EL (cell line): ENCODE measurements at places on chromosomes 7 and 10.

- no peak for DNase-seq
These were observed 466.6 kb downstream of the GALNT17 start for GRCh38 chr7:71598553-71598952.

DNA sequence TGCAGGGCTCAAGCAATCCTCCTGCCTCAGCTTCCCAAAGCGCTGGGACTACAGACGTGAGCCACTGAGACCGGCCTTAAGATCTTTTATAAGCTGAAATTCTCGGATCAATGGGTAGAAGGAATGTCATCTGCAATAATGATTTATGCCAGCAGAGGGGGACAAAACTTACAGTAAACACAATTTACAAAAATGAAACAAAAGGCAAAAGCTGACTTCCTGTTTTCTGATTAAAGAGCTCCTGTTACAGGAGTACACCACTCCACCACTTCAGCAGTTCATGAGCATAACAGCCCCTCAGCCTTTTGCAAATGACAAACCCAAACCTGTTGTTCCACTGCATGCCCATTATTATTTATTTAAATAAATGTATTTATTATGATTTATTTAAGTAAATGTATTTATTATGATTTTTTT is 88.5 kb upstream of the ATP6V0A4 start:
- DNase-seq: peak; percentile 73

GRCh38 chr7:150373049-150373801 is 4.6 kb downstream of the REPIN1 start:
- no peak for DNase-seq

- DNase-seq: no peak
These were observed 336.2 kb downstream of the DPP6 start for GRCh38 chr7:154388412-154388811.

DNA sequence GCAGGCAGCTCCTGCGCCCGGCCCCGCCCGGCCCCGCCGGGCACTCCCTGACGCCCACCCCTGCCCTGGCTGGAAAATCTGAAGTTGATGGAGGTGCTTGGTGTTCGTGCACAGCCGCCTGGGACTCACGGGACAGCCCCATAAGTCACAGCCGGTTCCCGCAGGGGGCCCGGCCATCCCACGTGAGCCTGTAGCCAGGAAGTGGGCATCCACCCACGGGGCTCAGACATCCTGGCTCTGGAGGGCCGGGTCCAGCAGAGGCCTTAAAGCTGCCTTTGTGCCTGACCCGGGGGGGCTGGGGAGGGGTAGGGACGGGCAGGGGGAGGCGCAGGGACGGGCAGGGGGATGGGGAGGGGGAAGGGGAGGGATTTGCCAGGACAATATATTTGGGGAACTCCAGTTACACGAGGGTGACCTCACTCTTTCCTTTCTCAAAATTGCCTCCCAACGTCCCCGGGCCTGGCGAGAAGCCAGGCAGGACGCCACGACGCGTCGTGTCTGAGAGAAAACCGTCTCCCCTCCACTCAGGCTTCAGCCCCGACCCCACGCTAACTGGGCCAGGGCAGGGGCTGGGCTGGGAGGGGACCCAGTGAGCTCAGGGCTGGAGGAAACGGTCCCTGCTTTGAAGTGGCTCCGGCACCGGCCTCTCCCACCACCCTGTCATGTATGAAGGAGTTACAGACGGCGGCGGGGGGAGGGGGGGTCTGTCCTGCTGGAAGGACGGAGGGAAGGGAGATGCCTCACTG is 82.1 kb upstream of the PDGFA start:
- no peak for DNase-seq

DNA sequence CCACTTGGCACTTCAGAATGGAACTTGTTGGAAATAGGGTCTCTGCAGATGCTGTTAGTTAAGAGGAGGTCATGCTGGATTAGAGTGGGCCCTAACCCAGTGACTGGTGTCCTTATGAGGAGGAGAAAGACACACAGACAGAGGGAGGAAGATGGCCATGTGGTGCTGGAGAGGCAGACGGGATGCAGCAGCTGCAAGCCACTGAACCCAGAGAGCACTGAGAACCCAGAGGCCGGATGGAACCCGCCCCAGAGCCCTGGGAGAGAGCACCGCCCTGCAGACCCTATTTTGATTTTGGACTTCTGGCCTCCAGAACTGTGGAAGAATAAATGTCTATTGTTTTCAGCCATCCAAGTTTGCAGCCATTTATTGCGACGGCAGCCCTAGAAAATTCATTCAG is 58.0 kb upstream of the EBF3 start:
- DNase-seq: peak; percentile 6

- DNase-seq: no peak
These were observed 78.0 kb downstream of the PRR15 start for GRCh38 chr7:29641651-29642050.

GRCh38 chr10:24790599-24790998 is 66.9 kb upstream of the ARHGAP21 start:
- no peak for DNase-seq

DNA sequence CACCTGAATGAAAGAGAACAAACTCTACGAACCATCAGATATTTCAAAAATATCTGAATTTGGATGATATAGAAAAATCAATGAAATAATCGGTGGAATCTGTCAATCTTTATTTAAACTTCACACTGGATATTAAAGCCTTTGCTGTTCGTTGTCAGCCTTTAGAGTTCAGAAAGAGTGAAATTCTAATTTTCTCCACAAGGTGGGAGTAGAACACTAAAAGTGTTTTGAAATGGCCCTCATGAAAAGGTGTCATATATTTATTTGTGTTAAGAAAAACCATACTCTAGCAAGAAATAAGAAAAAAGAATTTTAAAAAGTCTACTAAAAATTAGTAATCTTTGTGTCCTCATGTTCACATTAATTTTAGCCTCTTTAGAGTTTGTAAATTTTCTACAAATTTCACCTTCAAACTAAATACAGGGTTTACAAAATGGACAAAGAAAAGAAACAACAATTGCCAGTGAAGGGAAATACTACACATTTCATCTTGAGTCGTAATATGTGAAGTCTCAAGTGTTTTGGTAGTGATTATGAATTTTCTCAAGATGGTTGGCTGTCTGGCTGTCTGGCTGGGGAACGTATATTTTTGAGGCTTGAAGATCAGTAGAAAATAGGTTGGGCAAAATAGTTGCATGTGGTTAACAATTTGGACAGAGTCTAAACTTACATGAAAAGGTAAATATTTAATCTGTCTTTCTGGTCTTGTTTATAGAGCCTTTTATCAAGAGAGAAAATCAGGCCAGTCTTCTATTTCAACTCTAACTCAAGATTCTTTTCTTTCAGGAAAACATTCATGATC is 43.7 kb downstream of the DNAJB9 start:
- DNase-seq: peak; percentile 41

- DNase-seq: no peak
These were observed 60.7 kb downstream of the VCL start for GRCh38 chr10:74058658-74059057.

GRCh38 chr10:47287365-47287802 is 12.6 kb upstream of the GDF10 start:
- DNase-seq: no peak

DNA sequence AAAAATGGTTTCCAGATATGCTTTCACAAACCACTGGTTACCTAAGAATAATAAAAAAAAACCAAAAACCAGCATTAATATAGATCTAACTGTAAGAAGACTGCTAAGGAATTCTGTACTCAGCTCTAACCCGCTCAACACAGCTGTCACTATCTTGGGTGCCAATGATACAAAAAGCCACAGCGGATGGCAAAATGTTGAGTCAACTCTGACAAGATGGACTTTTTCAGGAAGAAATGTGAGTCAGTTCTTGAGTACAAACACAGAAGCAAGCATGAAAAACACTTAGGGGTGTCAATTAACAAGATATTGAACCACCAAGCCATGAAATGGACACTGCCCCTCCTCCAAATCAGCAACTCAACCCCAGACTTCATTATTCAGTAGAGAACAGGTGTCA is 55.0 kb downstream of the CTTNBP2 start:
- DNase-seq: no peak

DNA sequence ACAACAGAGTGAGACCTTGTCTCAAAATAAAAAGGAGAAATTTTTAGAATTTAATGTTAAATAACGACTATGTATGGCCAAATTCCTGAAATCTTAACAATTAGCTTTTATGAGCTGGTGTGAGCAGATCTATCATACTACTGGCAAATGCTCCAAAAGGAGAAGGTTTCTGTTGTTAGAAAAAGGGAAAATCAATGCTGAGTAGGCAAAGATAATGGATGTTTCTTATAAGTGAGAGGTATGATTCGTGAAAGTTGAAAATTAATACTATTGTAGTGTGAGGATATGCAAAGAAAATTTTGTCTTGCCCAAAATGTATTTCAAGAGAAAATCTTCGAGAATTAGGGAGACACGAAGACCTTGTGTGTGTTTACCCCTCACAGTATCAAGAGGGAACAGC is 40.8 kb upstream of the CUL1 start:
- DNase-seq: no peak

GRCh38 chr7:150476285-150476684 is 25.9 kb downstream of the GIMAP8 start:
- no peak for DNase-seq

- no peak for DNase-seq
These were observed 1.2 kb upstream of the CCDC6 start for GRCh38 chr10:59907537-59907917.

- peak; percentile 14 for DNase-seq
These were observed 209.5 kb upstream of the INHBA start for GRCh38 chr7:41912426-41912825.

- no peak for DNase-seq
These were observed 131.8 kb upstream of the GPR22 start for GRCh38 chr7:107338080-107338479.

DNA sequence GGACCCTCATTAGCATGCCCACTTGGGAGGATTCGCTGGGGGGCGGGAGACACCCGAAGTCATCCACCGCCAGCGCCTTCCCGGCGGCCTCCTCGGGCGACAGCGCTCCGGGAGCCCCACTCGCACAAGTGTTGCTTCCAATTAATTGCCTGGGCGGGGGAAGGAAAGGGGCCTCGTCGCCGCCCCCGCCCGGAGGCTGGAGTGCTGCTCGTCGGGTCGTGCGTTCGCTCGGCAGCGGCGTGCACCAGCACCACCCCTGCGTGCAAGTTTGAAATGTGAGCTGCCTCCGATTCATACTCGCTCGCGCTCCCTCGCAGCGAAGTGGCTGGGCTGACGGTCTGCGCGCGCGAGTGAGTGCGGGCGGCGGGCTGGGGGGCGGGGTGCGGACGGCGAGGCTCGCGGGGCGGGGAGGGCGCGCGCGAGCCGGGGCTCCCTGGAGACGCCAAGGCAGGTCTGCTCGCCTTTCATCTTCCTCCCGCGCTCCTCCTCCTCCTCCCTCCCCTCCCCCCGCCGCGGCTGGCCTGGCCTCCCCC is 104.6 kb upstream of the PPIF start:
- DNase-seq: peak; percentile 83

- DNase-seq: no peak
These were observed 723.4 kb downstream of the PARD3 start for GRCh38 chr10:34091635-34092195.

DNA sequence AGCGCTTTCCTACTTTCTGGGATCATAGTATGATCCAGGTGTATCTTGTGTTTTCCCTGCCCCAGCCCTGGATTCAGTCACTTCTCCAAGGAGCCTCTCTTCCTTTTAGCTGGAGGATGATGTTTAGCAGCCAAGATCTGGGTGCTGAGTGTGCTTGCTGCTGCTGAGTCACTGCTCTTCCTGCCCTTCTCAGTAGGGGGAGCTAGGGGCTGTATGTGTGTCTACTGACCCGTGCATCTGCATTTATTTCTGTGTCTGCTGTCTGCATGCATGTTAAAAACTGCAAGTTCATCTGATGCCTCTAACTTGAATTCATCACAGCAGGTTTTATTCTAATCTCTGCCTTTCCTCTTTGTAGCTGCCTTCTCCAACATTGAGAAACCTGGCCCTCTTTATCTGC is 31.6 kb downstream of the MGMT start:
- DNase-seq: no peak

GRCh38 chr10:30017556-30017955 is 41.8 kb downstream of the JCAD start:
- no peak for DNase-seq

DNA sequence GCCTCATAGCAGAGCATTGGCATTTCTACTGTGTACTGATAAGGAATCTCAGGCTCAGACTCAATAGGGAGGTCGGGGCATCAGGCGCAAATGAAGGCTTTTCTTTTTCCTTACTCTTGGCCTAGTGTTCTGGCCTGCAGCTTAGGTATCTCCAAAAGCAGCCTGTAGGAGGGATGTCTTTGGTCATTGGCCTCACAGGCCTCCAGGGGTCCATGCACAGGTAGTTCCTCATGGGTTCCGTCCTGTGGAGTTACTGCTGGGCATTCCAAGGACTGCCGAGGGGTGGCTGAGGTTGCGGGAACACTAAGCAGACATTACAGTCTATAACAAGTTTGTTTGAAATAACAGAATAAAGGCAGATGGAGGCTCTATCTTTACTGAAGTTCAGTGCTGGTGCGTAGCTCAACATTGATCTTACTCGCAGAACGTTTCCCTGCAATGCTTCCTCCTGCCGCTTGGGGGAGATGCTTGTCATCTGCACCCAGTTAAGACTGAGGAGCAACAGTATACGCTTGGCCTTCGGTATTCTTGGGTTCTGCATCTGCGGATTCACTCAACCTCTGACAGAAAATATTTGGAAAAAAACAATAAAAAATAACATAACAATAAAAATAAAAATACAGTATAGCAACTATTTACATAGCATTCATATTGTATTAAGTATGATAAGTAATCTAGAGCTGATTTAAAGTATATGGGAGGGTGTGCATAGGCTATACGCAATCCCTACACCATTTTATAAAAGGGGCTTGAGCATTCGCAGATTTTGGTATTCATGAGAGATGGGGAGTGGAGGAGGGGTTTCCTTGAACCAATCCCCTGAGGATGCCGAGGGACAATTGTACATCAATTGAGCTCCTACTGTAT is 58.9 kb downstream of the SH2D4B start:
- peak; percentile 24 for DNase-seq

- DNase-seq: no peak
These were observed 38.0 kb upstream of the PCBD1 start for GRCh38 chr10:70926226-70927000.
